ENCODE measurements at places on chromosomes 2 and 18.

DNA sequence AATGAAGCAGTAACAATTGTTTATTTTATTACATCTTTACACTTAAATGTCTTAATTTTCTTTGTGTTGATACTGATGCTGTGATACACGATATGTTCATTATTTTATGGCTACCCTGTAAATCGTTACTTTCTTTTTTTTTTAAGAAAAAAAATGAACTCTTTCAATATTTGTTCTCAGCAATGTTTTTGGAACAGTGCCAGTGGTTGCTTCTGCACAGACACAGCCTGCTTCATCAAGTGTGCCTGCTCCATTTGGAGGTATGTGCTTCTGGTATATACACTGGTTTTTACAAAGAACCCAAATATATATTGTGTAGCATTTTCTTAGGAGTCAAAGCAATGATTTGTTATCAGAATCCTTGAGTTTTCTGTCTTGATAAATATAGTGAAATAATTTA, 62.2 kb upstream of the SCYGR2 start:
- no peak for DNase-seq

DNA sequence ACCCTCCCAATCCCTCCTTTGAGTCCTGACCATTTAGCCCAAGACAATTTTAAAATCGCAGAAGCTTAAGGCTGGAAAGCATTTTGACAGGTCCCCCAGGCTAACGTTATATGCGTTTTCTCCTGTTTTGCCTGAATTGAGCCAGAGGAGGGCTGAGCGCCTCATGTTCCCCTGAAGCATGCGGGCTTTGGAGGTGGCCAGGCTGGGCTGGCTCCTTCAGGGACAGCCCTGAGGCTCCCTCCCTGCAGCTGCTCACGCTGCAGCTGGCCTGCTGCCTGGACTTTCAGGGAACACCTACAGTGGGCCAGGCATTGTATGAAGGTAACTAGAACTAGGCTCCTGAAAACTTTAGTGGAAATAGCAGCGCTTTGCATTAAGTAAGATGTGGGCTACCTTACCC, 179.2 kb downstream of the ACKR3 start:
- DNase-seq: no peak

DNA sequence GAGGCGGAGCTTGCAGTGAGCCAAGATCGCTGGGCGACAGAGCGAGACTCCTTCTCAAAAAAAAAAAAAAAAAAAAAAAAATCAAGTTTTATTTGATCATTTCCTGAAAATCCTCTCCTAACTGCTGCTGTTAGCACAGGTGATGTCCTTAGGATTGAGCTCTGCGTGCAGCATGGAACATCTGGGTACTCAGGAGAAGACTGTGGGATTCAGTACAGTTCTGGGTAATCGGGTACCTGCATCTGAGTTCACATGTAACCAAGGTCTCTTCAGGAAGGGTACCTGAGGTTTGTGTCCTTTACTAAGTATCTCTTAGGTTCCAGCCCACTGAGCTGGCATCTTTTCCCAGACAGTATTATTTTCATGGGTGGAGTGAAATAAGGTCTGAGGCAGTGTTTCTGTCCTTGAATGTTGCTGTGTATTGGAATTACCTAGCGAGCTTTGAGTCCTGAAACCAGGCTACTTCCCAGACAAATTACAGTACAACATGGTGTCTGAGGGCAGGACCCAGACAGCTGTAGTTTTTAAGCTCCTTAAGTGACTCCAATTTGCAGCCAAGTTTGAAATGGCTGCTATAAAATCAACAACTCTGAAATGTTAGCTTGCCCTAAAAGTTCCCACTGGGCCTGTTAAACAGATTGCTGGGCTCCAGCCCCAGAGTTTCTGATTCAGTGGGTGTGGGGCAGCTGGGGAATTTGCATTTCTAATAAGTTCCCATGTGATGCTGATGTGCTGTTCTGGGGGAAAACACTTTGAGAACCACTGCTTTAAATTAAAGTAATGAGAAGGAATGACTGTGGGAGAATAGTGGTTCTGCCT, 120.5 kb downstream of the PMAIP1 start:
- no peak for DNase-seq

DNA sequence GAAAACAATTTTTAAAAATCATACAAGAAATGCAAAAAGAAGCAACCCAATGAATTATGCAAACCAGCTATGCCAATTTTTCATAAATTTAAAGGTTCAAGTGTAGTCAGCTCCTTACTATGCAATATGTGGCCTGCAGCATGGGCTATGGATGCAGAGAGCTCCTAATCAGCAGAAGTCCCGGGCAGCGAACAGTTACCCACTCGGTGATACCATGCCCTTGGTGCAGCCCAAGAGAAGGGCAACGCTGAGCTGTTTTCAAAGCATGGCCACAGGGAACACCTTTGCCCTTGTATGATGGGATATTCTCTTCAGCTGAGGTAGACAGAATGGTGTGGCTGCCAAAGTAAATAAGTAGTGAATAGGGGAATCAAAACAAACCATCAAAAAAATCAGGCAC, 17.3 kb upstream of the ARL5A start:
- no peak for DNase-seq

GRCh38 chr2:241035818-241036396, 37.5 kb downstream of the SNED1 start:
- DNase-seq: no peak

GRCh38 chr2:64854773-64855237, 134.4 kb upstream of the SLC1A4 start:
- no peak for DNase-seq

- DNase-seq: no peak
These were observed 326.3 kb upstream of the ZNF804A start for GRCh38 chr2:184272056-184272455.

GRCh38 chr2:236237468-236238190, 26.6 kb downstream of the ASB18 start:
- DNase-seq: no peak
